ENCODE measurements at places on chromosomes 3 and 15.

- DNase-seq: no peak
Observed at GRCh38 chr3:99467420-99467819, 171.0 kb upstream of the COL8A1 start.

- no peak for DNase-seq
Observed at GRCh38 chr3:65291448-65292125, 603.8 kb upstream of the ADAMTS9 start.

- DNase-seq: no peak
Observed at GRCh38 chr3:36905545-36905944, 39.3 kb downstream of the TRANK1 start.

GRCh38 chr3:66239513-66240123 is 18.8 kb downstream of the SLC25A26 start:
- DNase-seq: no peak

DNA sequence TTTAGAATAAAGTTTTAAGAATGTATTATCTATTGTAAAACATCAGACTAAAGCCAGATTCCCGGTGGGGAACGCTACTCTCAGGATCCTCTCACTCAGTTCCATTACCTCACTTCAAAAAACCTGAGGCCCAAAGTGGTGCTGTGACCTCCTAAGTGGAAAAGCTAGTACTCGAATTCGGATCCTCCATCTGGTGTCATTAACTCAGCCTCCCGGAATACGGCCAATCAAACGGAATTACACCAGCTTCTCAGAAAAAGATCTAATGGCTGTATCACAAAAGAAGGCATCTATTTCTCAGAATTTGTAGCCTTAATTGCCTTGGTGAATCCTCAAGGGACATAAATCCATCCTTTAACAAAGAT is 627 bp downstream of the ACAD11 start:
- no peak for DNase-seq

DNA sequence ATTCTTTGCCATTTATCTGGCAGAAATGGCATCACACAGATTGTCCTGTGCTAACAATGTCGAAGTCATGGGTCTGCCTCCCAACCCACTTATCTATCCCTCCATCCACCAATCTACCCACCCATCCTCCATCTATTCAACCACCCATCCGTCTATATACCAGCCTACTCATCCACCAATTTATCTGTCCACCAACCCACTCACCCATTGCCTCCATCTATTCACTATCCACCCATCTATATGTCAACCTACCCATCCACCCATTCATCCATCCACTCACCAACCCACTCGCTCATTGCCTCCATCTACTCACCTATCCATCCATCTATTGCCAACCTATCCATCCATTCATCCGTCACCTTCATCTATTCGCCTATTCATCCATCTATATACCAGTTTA is 521.2 kb downstream of the SHQ1 start:
- no peak for DNase-seq

- no peak for DNase-seq
Observed at GRCh38 chr3:175869404-175869803, 1010.3 kb downstream of the NAALADL2 start.

DNA sequence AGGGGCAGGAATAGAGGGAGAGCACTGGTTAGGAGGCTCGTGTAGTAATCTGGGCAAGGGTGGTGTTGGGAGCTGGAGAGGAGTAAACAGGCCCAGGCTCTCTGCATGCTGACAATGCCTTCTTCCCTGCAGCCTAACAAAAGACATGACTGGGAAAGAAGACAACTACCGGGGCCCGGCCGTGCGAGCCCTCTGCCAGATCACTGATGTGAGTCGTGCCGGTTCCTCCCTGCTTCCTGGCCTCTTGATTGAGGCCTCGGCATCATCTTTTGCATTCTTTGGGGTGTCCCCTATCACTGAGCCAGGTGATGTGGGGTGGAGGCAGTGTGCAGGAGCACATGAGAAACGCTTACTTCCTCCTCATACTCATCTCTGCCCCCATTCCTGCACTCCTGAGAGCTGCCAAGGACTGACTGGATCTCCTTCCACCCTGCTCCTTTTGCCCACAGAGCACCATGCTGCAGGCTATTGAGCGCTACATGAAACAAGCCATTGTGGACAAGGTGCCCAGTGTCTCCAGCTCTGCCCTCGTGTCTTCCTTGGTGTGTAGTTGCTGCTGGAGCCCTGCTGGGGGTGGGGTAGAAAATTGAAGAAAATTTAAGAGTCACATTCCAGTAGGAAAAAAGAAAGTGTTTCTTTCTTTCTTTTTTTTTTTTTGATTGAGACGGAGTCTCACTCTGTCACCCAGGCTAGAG is 5.3 kb downstream of the COPG1 start:
- no peak for DNase-seq

- DNase-seq: no peak
Observed at GRCh38 chr3:99545941-99546580, 92.3 kb upstream of the COL8A1 start.

GRCh38 chr15:92050220-92050898 is 196.9 kb downstream of the SLCO3A1 start:
- DNase-seq: no peak

GRCh38 chr3:161510510-161511260 is 14.1 kb downstream of the OTOL1 start:
- no peak for DNase-seq

DNA sequence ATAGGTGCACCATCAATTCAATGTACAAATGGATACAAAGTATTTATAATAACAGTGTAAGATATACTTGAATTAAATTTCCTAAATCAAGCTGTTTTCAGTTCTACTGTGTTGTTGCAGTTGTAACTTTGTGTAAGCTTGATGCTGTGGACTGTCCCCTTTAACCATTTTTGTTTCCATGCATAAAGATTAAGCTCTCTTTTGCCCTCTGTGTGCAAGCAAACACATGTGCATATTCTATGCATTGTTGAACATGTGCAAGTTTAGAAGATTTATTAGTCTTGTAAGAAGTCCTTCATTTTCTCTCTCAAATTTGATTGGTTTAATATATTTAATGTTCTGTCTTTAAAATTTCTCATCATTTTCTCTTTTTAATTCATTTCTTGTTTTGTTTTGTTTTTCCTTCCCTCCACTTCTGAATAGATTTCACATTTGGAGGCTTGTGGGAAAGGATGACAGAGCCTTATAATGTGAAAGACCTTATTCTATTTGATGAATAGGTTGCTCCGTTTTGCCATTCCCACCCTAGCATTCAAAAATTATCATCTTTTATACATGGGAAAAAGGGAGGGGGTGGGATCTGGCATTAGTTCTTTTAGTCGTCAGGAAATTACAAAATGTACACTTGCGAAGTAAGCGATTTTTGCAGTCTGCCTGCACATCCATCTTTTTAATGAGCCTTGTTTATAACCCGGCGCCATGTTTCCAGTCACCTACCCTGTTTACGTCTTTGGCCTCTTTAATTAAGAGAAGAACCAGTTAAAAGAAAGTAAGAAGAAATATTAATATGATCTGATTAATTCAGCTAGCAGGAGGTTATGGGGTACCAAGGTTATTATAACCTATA is 961.5 kb upstream of the NR2F2 start:
- DNase-seq: no peak

DNA sequence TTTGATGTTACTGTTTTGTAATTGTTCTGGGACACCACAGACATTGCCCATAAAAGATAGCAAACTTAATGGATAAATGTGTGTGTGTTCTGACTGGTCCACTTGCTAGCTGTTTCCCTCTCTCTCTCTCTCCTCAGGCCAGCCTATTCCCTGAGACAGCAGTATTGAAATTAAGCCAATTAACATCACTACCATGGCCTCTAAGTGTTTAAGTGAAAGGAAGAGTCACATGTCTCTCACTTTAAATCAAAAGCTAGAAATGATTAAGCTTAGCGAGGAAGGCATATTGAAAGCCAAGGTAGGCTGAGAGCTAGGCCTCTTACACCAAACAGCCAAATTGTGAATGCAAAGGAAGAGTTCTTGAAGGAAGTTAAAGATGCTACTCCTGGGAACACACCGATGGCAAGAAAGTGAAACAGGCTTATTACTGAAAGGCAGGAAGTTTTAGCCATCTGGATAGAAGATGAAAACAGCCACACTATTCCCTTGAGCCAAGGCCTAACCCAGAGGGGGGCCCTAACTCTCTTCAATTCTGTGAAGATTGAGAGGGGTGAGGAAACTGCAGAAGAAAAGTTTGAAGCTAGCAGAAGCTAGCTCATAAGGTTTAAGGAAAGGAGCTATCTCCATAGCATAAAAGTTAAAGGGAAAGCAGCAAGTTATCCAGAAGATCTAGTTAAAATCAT is 295.1 kb downstream of the CHST2 start:
- no peak for DNase-seq

DNA sequence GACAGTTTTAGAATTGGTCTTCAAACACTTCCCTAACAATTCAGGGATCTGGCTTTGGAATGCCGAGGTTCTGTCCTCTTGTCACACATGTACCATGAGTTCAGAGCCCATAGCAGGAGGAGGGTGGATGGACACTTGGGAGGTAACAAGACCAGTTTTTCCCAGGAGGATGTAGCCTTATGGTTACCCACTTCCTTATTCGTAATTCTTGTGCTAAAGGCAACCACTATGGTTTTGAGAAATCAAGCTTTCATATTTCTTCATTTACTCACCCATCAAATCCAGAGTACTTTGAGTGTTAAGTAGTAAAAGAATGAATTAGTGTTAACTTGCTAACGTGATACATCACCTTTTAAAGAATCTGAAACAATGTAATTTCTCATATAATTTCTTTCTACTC is 479.6 kb upstream of the ALCAM start:
- DNase-seq: no peak

DNA sequence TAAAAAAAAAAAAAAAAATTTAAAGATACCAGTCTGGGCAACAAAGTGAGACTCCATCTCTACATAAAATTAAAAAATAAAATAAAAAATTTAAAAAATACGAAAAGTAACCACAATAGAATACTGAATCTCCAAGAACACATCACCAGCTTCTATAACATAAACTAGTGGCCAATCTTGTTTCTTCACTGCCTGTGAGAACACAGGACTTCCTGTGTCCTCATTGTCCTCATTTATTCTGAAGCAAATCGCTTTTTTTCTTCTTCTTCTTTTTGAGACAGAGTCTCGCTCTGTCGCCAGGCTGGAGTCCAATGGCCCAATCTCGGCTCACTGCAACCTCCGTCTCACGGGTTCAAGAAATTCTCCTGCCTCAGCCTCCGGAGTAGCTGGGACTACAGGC is 28.6 kb upstream of the RAB7A start:
- no peak for DNase-seq

DNA sequence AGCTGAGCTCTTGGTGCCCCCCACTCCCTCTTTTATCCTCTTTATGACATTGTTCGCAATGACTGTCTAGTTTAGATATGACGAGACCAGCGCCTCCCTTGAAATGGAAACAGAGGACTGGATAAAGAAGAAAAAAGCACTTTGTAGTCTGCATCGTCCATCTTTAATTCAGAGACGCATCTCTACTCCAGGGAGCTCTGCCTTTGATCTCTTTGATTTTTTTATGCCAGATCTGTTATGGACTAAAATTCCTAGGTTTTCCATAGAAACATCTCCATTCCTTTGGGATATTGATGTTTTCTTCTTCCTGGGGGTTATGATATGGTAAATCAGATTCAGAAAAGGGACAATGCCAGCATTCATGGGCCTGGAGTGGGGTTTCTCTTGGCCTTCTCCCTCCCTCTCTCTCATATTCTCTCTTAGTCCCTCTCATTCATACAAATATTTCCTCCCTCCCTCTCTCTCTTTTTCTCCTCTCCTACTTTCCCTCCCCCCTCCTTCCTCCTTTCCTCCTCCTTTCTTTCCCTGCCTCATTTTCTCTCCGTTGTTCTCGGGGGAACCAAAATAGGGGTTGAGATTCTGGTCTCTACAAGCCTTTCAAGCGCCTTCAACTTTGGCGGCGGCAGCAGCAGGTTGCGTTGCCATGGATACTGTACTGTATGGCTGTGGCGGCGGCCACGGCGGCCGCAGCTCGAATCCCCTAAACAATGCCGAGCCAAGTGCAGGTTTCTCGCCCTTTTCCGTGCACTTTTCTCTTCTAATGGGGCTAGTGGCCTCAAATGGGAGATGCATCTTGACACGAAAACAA is 45.5 kb downstream of the ZIC4 start:
- no peak for DNase-seq

- no peak for DNase-seq
Observed at GRCh38 chr15:33612721-33613304, 302.0 kb downstream of the RYR3 start.

DNA sequence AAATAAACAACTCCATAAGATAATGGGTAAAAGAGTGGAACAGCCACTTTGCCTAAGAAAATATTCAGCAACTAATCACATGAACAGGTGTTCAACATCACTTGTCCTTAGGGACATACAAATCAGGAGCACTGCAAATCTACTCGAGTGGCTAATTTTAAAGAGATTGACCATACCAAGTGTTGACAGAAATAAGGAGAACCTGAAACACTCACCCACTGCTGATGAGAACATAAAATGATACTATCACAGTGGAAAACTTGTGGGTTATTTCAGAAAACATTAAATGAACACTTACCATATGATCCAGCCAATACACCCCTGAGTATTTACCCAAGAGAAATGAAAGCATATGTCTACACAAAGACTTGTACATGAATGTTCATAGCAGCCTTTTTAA is 70.5 kb downstream of the GABRB3 start:
- DNase-seq: no peak

GRCh38 chr3:157542711-157543500 is 39.7 kb upstream of the VEPH1 start:
- no peak for DNase-seq

DNA sequence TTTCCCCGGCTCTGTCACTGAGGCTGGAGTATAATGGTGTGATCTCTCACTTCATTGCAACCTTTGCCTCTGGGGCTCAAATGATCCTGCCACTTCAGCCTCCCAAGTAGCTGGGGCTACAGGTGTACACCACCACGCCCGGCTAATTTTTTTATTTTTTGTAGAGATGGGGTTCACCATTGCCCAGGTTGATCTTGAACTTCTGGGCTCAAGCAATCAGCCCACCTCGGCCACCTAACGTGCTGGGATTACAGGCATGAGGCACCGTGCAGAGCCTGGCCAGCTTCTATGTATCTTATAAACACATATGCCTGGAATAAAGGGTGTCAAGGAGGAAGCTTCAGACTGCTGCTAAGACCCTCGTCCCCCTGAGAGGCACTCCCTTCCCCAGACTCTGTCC is 4.2 kb downstream of the ZNF589 start:
- no peak for DNase-seq

- DNase-seq: no peak
Observed at GRCh38 chr3:101381809-101382208, 61.4 kb upstream of the IMPG2 start.

- no peak for DNase-seq
Observed at GRCh38 chr3:54628888-54629441, 298.9 kb downstream of the LRTM1 start.

GRCh38 chr3:120682095-120682681 is at the start of gene HGD:
Gene HGD, minus strand, starts transcription at chr3:120682239. Its CDS starts 128 bp downstream, at chr3:120682111.
- DNase-seq: no peak

- no peak for DNase-seq
Observed at GRCh38 chr3:61617041-61617440, 55.7 kb downstream of the PTPRG start.

GRCh38 chr15:36709653-36710052 is 130.2 kb downstream of the CDIN1 start:
- DNase-seq: no peak
